ENCODE measurements at places on chromosomes 5 and 9. TPM values are rescaled to one million over a fixed set of nuclear protein-coding genes. Genes with fewer than 3 reads are reported as not detected.

Gene UBE2QL1
- 0.35 TPM for total RNA-seq

Gene RC3H2
- total RNA-seq = 46.3 TPM

Gene SLC34A3
- total RNA-seq = 0.38 TPM

Gene ENTREP1
- 9.2 TPM for total RNA-seq

Gene SAXO1
- total RNA-seq = not detected

Gene CATSPER3
- not detected for total RNA-seq

Gene PCDH1
- 51.3 TPM for total RNA-seq

Gene SLC34A1
- total RNA-seq = 0.31 TPM

Gene TIMD4
- not detected for total RNA-seq

DNA sequence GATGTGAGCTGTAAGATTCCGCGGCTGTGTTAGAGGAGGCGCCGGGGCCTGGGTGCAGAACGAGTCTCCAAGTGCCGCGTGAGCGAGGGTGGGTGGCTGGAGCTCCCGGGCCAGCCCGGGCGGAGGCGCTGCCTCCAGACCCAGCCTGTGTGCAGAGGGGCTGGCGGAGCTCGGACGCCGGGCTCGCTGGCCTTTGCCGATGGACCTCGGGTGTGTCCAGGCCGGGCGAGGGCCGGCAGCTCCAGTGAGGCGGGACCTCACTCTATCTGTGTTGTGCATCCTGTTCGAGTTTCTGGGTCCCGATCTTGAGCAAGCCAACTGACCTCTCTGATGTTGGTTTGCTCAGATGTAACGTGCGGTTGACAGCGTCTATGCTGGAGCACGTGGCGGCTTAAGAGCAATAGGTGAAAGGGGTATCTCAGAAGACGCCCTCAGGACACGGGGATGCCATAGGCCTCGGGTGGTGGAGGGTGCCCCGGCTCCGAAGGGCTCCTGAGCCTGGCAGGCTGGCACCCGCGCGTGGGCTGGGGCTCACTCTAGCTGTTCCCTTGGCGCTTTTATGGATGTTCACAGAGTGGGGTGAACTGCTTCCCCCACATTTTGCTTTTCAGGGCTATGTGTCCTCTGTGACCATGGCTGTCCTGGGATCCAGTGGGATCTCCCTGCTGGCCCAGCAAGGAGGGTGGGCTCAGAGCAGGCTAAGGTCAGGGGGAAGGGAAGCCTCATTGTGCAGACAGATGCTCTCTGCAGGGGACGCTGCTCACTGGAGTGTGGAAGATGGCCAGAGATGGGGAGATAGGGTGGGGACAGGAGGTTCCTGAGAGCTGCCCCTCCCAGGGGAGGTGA, 69.8 kb downstream of the MRPL36 start:
- no peak for DNase-seq

- no peak for DNase-seq
Observed at GRCh38 chr5:111472579-111472978, 39.8 kb downstream of the STARD4 start.

DNA sequence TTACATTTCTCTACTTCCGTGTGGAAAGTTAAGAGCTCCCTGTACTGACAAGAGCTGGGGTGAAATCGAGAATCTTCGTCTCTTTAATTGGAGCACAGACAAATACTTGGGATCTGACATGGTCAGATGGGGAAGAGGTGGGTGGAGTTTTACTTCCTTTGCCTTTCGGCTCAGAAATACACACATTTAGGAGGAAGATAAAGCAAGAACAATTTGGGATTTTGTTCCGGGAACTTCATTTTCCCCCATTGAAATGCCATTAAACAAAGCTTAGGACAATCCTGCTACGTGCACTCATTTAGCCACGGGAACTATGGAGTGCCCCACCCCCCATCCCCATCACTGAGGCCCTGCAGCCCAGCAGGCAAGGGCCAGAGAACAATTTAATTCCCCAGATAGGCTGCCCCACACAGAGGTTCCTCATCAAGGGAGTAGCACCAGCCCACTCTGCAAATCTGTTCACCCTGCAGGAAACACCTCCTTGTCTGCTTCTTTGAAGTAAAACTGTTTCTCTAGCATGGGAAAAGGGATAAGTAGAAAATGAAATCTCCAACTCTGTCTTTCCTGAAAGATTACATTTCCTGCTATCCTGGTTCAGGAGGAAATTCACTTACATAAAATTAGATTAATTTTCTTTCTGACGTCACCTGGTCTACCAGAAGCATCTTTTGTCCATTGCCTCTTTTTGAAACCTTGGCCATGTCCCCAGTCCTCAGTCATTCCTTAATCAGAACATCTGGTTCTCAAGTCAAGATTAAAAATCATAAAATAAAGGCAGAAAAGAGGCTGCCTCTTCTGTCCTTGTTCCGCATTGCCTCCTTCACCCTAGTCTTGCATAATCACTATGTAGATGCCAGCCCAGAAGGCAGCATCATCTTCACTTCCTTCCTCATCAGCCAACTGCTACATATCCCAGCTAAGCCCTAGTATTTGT, 206.4 kb downstream of the ENC1 start:
- DNase-seq = no peak

DNA sequence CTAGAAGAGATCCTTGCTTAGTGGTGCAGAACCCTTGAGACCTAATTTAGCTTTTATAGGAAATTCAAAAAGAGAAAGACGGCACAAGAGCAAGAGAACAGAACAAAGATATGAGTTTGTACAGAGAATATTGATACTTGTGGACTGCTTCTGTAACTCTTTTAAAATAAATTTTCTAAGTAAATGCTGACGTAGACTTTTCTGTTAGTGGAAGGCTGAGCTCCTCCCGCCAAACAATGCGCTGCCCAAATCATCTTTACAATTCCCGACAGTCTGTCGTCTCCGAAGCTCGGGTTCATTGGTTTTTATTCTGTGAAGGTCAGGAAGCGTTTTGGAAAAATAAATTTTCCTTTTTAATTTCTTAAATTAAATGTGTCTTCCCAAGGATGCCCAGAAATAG, 22.3 kb downstream of the RORB start:
- DNase-seq = no peak

DNA sequence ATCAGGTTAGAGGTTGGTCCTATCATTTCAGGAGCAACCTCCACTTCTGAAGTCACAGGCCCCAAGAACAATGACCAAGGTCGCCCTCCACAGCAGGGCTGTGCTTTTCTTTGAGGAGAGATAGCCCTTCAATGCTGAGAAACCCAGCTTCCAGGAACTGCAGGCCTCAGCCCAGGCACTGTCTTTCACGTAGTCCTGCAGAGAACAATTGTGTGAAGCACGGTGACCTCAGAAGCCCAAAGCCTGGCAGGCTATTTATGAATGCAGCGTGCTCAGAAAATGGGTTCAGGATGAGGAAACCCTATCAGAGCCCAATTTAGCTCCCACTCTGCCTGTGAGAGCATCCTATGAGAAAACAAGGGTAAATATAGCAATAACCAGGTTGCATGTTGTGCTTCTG, 388.3 kb downstream of the PLK2 start:
- no peak for DNase-seq

DNA sequence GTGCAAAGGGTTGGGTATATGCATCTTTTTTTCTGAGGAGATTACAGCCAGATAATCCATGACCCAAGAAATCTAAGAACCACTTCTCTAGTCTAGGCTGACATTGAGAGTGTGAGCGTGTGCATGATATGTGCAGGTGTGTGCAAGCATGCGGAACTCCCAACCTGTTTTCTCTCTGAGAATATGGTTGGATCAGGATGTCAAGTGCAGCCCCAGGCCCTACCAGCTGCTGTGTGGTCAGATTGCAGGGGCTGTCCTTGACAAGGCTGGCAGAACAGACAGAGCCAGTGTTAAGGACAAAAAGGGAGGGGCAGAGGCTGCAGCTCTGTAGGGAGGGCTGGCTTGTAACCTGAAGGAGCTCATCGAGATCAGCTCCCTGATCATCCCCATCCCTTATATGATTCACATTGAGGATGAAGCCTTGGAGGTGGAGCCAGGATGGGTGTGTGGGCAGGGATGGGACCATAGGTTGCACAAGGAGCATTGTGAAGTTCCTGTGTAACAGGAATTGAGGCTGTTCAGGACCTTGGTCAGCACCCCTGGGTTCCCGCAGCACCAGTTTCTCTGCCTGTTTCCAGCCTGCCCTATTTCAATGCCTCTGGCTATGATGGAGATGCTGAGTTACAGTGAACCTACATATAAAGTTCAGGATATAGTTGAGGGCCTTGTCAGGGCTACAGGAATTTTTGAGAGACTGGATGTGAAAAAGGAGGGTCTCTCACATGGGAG, 52.6 kb upstream of the ARAP3 start:
- DNase-seq = no peak

DNA sequence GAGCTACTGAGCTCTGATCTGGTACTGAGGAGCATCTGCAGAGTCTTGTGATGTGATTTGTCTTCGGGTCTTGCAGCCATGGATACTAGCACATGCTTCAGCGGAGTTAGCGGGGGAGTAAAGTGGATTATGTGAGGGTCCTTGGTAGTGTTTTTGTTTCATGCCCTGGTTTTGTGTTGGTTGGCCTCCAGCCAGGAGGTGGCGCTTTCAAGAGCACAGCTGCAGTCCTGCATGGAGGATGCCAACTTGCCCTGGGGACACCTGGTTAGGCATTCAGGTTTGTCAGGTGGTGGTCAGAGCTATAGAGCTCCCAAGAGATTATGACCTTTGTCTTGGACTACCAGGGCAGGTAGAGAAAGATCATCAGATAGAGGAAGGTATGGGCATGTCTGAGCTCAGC, 185.8 kb upstream of the CDH6 start:
- no peak for DNase-seq

DNA sequence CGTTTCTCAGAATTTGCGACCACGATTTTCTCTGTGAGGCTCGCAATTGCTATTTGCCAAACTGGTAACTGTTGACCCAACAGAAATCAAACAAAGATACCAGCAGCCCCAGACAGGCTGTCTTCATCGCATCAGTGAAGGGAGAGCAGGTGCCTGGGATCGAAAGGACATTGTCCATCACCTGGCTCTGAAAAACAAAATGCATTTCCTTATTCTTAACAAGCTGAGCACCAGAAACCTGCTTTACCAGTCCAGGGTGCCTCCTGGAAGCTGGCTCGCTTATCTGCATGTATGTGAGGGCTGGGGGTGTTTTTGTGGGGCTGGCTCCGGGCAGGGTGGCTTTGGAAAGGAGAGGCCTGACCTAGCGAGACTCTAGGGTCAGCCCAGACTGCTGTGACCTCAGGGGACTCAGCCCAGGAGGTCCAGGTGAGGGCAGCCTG, 24.7 kb downstream of the WWC1 start:
- no peak for DNase-seq

- DNase-seq = no peak
Observed at GRCh38 chr5:84301535-84301934, 83.1 kb downstream of the EDIL3 start.

DNA sequence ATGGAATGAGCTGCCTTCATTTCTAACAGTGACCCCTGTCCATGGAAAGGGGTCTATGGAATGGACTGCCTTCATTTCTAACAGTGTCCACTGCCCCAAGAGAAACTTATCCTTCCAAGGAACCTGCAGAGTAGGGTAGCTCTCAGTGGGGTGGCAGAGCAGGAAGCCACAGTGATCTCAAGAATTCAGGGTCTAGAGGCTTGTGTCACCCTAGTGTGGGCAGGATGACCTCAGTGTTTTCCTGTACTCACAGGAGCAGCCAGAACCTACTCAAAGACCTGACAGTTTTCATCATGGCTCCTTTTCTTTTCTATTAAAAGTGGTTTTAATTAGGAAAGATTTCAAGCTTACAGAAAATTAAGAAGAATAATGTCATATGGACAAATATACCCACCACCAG, 27.5 kb downstream of the SEC61B start:
- DNase-seq = no peak

- DNase-seq = no peak
Observed at GRCh38 chr9:69801989-69802388, 18.6 kb upstream of the CFAP95 start.

- DNase-seq = no peak
Observed at GRCh38 chr9:95952471-95952870, 77.0 kb downstream of the ERCC6L2 start.

DNA sequence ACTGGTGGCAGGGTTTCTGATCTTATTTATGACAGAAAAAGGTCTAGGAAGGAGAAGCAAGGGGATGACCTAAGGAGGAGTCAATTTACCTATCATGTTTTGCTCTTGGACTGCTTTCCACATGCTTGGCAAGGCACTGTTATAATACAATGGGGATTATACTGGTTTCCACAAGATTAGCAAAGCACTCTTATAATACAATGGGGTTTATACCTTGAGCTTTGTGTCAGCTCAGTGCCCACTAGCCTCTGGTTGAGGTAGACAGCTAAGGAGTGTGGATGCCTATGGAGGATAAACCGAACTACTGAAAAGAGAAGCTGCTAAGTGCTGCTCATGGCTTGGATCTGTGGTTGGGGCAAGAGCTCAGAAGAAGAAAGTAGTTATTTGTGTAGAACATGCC, 68.7 kb downstream of the MRPS27 start:
- DNase-seq = no peak

DNA sequence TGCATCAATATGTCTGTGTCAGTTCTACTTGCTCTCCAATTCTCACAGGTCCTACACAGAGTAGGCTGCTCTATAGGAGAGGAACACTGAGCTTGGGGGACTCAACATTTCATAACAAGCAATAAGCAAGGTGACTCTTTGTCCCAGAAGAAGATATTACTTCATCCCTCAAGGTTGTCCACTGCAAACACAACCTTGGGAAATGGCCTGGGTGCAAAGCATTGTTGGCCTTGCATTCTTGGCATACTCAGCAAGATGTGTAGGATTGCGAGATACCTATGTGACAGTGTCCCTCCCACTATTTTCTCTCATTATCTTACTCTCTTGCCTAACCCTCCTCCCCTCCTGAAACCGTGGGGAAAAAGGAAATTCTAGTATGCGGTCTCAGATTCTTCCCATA, 169.8 kb upstream of the FREM1 start:
- no peak for DNase-seq

DNA sequence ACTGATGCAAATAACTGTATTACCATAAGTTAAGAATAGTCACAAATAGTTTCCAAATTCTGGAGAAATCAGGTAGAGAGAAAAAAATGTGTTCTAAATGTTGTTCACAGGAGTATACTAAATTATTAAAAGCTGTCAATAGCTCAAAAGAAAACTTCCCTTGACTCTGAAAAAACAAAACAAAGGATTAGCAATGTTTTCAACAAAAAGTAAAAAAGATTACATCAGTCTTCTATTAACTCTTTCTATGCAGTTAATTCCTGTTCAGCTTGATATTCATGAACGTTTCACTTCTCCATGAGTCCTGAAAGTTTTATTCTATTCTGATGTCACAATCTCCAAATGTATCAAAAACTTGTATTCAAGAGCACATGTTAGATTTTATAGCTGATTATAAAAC, 9.5 kb upstream of the CLTB start:
- DNase-seq = no peak

- no peak for DNase-seq
Observed at GRCh38 chr9:78397454-78397853, 100.5 kb downstream of the PSAT1 start.

GRCh38 chr5:61245486-61245885, 83.2 kb upstream of the SMIM15 start:
- no peak for DNase-seq

GRCh38 chr9:38747067-38747466, 27.1 kb upstream of the FAM240B start:
- DNase-seq = no peak

All from esophagus squamous epithelium (tissue), 5 donors.